ENCODE measurements at places on chromosomes 7 and 10.

- DNase-seq: no peak
Observed at GRCh38 chr7:24069751-24070150, 214.2 kb upstream of the NPY start.

GRCh38 chr7:8433477-8434289 is at the start of gene NXPH1:
Gene NXPH1 (plus strand): TSS chr7:8433609.
- DNase-seq: no peak

DNA sequence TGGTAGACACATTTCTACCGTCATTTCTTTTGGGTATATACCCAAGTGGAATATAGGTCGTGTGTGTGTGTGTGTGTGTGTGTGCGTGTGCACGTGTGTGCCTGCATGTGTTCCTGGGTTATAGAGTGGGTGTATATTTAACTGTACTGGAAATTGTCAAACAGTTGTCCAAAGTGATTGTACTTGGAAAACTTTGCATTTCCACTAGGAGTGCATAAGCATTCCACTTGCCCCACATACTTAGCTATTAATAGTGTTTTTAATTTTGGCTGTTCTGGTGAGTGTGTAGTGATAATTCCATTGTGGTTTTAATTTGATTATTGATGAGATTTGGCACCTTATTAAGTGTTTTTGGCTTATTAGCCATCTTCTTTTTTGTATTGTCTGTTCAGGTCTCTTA is 25.9 kb downstream of the TRUB1 start:
- DNase-seq: no peak

DNA sequence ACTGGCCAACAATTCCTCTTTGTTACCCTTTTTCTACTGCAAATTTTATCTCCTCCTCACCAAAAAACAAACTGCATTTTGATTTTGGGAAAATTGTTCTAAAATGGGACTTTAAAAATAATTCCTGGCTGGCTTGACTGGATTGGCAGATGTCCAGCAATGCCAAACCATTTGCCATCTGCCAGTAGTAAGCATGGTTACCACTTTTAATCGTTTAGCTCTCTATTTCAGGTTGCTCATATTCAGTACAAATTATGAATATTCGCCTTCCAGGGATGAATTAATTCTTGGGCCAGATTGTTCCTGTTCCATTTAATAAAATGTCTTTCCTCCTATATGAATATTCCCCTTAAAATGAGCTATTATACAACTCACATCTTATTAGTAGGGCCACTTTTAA is 35.7 kb downstream of the SMNDC1 start:
- DNase-seq: no peak

DNA sequence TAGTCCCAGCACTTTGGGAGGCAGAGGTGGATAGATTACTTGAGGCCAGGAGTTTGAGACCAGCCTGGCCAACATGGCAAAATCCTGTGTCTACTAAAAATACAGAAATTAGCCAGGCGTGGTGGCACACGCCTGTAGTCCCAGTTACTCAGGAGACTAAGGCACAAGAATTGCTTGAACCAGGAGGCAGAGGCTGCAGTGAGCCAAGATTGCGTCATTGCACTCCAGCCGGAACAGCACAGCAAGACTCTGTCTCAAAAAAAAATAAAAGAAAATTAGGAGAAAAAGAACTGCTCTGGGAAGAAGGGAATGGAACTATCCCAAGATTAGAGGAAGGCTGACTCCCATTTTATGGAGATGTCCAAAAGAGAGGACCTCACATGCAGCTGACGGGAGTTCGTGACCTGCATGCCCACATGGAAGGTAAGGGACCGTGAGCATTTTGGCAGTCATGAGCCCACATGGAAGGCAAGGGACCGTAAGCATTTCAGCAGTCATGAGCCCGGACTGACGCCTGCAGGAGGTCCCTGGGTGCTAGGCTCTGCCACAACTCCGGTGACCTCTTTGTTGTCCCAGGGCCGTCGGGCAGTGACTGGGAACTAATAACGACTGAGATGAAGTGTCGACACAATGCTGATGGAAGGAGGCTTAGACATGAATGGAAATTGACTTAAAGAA is 18.6 kb upstream of the GTPBP4 start:
- DNase-seq: no peak

GRCh38 chr10:123377883-123378282 is 223.7 kb downstream of the BUB3 start:
- no peak for DNase-seq
